NCI-H774 (cell line): ENCODE measurements at places on chromosomes 5 and 9.
A peak's percentile ranks its signal among the peaks of the same experiment; 100 is the strongest.

DNA sequence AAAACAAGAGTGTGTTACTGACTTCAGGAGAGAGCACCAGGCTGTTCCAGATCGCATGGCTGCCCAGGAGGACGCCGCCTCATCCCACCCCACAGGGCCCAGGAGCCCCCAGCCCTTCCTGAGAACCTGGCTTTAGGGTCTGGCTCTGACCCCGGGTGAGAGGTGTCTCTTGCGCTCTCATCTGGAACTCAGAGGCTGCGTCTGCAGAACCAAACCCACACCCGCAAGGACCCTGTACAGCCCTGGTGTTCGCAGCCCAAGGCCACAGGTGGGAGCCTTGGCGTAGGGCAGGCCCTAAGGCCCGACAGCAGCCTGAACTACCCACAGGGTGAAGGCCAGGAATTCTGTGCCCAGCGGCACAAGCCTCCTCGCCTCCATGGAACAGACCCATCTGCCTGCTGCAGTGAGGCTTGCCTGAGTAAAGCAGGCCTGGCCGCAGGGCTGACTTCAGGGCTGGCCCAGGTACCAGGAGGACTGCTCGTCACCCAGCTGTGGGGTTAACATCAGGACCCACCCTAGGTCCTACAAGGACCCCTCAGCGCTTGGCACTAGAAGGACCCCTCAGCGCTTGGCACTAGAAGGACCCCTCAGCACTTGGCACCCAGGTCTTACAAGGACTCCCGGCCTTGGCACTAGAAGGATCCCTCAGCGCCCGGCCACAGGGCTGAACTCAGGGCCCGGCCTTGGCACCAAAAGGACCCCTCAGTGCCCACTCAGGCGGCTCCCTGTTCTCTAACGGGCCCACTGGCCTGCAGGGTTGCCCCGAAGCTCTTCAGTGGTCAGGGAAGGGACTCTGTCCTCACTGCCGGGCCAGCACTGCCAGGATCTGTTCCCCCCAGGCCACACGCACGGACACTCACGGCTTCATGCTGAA lies 48.2 kb downstream of the NKD2 start:
- DNase-seq = no peak

DNA sequence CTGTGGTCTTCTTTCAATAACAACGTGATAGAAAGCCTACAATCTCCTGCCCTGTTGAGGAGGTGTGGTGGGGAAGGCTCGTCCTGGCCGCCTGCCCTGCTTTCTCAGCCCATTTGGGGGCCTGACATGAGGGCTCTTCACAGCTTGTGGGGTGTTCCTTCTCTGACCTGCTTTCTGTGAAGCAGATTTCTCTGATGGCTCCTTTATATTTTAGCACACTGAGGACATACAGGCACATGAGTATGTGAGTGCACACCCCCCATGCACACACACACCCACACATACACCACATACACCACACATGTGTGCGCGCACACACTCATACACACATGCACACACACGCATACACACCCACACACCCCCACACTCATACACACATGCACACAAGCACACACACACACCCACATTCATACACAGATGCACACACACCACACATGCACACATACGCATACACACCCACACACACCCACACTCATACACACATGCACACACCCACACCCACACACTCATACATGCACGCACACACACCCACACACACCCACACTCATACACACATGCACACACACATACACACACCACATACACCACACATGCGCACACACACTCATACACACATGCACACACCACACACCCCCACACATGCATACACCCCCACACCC lies 117.5 kb downstream of the COL5A1 start:
- DNase-seq = no peak

- no peak for DNase-seq
These were observed 753 bp upstream of the STC2 start for GRCh38 chr5:173328844-173329490.

DNA sequence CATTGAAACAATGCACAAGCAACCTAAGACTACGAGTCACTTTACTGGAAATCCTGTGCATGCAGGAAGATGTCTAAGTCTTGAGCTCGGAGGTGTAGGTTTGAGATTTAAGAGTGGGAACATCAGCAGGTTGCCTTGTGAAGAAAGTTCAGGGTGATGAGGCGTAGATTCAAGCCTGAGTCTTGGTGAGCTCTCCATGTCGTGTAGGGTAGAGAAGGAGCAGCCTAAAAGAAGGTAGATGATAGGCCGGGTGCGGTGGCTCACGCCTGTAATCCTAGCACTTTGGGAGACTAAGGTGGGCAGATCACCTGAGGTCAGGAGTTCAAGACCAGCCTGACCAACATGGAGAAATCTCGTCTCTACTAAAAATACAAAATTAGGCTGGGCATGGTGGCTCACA lies 30.2 kb upstream of the ANKRD18A start:
- DNase-seq = no peak

GRCh38 chr5:24645483-24645882 lies 705 bp upstream of the CDH10 start:
- no peak for DNase-seq

GRCh38 chr9:126449725-126450667 lies 123.4 kb downstream of the MVB12B start:
- DNase-seq = no peak

DNA sequence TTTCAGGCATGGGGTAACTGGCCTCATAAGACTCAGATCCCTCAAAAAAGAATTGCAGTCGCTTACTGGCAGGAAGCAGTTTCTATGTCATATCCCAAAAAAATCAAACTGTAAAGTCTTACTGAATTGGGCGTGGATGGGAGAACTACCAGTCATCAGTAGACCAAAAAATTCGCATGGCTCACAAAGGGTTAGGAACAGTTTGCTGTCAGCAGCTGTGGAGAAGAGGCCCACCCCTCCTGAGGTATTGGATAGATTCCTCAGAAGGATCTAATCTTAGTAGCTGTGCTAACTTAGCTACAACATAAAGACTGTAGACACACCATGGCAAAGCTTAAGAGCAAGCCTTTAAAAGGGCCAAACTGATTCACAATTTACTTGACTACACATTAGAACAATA lies 478.3 kb upstream of the FTMT start:
- DNase-seq = no peak

GRCh38 chr9:127283917-127284497 lies 19.4 kb downstream of the GARNL3 start:
- DNase-seq = no peak

DNA sequence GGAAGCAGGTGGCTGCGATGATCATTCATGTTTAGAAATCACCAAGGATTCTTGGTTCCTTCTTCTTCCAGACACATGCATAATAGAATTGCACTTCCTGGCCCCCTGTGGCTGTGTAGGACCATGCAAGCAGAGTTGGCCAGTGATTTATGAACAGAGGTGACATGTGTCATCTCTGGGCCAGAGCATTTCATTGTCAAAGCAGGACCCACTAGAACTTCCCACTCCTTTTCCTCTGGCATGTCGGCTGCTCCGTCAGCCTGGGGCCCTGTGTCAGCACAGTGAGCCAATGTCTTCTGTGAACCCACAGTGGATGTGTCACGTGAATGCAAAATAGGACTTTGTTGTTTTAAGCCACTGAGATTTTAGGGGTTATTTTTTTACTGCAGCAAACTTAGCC lies 59.2 kb downstream of the HSD17B3 start:
- DNase-seq = no peak

DNA sequence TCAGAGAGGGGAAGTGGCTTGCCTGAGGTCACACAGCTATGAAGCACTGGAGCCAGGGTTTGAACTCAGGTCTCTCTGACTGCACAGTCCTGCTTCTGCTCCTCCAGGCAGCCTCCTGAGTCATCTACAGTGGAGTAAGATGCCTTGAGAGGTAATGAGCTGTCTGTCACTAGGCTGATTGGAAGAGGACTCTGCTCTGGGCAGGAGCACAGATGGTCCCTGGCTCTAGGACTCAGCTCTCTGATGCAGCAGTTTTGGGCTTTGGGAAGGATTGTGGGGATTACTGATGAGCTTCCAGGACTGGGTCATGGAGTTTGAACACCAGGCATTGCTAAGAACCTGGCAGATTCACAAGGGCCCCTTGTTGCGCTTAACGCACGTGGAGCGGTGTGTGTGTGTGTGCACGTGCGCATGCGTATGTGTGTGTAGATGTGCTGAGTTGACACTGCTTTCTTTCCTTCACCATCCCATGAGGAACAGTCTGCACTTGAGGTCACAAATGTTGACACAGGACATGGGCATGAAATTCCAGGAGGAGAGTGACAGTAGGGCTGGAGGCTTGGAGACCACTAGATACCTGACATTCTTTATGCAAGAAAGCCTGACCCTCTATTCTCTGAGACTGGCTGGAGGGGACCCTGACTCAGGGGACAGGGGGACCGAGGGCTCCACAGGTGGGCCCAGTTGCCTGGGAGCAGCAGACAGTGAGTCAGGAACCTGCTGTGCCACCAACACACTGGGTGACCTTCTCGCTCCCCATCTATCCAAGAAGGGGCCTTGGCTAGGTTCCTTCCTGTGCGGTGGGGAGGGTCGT lies 170.5 kb downstream of the RGS3 start:
- no peak for DNase-seq

GRCh38 chr9:95004411-95005277 lies 278.1 kb downstream of the AOPEP start:
- peak; percentile 63 for DNase-seq

- no peak for DNase-seq
These were observed 973 bp downstream of the PLPPR1 start for GRCh38 chr9:101029315-101030085.

DNA sequence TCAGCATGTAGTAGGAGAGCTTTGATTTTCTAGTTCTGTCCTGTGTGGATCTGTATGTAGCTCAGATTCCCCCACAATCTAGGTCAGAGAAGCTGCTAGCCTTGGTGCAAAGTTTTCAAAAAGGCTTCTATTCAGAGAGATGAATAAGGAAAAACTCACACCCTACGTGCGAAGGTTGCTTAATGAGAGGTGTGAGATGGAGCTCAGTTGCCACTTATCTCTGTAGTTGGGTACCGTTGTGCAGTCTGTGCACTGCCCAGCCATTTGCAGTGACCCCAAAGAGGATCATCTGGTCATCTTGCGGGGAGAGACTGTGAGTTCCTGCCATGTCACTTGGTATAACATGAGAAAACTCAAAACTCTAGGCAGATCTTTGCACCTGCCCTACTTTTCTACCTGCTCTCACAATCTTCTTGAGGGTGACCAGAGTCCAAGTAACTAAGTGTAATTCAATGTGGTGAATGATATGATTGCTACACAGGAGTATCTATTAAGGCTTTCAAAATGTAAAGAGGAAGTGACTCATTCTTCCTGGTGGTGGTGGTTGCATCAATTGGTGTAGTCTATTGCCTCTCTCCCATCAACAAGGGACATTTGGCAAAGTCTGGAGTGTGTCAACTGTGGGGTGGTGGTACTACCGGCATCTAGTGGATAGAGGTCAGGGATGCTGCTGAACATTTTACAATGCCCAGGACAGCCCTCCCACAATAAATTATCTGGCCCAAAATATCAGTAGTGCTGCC lies 65.2 kb downstream of the TMC1 start:
- DNase-seq = no peak

GRCh38 chr5:158753354-158753753 lies 346.4 kb downstream of the EBF1 start:
- no peak for DNase-seq

DNA sequence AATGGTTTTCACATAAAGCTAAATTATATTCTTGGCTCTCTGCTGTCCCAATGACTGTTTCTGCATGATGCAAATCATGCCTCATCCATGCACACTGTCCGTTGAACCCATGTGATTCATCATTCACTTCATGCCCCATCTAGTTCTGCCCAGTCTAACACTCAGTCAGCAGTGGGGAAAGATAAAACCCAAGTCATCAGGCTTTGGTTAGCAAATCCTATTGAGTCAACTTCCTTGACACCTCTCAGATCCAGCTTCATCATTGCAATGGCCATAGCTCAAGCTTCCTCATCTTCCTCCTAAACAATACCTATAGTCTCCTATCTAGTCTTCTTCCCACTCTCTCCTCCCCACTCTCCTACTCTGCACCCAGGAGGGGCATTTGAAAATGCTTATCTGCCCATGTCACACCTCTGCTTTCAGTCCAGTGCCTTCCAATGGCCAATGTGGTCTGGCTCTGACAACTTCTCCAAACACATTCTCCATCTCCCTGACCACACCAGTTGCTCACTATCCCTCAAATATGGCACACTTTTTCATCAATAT lies 266.0 kb upstream of the TRIM32 start:
- no peak for DNase-seq

- no peak for DNase-seq
These were observed 94.6 kb upstream of the TAS2R1 start for GRCh38 chr5:9724707-9725106.

- DNase-seq = no peak
These were observed 11.3 kb upstream of the SLC34A1 start for GRCh38 chr5:177372910-177373309.
